Effector memory CD4-positive, alpha-beta T cell (primary cell): ENCODE measurements at places on chromosomes 6 and 20.

DNA sequence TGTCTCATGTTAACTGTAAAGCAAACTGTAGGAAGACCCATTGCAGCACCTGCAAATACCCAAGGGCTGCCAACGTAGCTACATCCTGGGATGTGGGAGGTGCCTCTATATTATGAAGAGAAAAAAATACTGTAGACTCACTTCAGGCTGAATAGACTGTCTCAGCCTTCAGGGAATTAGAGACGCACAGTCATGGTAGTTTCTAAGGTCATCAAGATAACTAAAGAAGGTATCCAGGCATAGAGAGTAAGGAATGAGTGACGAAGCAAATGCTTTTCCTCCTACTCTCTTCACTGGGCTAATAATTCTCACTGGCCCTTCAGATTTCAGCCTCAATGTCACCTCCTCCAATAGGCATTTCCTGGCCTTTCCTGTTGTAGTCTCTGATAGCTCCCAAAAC is 121.6 kb upstream of the ECI2 start:
- no peak overlapping the region for H3K27ac ChIP-seq
- H3K4me3 ChIP-seq = no peak overlapping the region
- H3K27me3 ChIP-seq = no peaks in the 10 kb centered on the region
- no peaks in the 10 kb centered on the region for H3K36me3 ChIP-seq
- H3K4me1 ChIP-seq = no peaks in the 10 kb centered on the region
- no peak for DNase-seq

GRCh38 chr6:10621213-10621612 is 73.2 kb downstream of the C6orf52 start:
- H3K27ac ChIP-seq = no peak overlapping the region
- H3K27me3 ChIP-seq = no peaks in the 10 kb centered on the region
- no peak for DNase-seq
- H3K4me3 ChIP-seq = no peak overlapping the region

DNA sequence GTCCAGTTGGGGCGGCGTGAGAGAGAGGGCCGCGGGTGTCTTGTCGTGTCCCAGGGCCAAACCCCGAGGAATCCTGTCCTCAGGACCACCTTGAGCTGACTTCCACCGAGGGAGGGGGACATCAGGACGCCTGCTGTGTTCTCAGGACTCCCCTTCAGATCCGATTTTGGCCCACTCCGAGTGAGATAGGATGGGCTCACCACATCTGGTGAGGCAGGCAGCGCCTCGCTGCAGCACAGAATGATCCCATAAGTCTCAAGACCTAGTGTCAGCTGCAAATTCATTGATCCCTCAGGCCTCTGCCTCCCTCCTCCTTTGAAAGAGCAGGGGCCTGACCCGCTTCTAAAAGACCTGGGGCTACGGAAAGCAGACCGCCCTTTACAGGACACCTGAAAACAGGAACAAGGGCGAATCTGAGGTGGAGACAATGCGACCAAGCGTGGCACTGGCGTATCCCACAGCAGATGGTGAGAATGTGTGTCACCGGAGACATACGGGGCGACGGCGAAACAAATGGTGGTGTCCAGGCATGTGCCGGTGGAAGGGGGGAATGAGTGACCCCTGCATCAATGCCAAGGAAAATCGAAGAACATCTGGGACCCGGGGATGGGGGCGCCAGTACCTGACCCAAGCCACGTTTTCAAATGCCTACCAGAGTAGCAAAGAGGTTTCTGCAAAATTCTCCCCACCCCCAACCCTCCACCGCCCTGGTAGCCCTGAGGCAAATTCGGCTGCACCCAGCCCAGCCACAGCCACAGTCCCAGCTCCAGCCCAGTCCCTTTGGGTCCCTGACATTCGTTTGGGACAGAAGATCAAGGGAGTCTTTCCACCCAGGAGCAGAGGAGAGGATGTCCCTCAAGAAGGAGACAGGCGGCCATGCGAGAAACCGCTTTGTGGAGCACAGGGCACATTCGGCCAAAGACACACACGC is 162.1 kb upstream of the ZNF337 start:
- peaks cover 37% of the 10 kb centered on the region for H3K27me3 ChIP-seq
- H3K4me3 ChIP-seq = no peak overlapping the region
- H3K27ac ChIP-seq = no peak overlapping the region
- no peaks in the 10 kb centered on the region for H3K36me3 ChIP-seq
- peaks cover 23% of the 10 kb centered on the region for H3K4me1 ChIP-seq

DNA sequence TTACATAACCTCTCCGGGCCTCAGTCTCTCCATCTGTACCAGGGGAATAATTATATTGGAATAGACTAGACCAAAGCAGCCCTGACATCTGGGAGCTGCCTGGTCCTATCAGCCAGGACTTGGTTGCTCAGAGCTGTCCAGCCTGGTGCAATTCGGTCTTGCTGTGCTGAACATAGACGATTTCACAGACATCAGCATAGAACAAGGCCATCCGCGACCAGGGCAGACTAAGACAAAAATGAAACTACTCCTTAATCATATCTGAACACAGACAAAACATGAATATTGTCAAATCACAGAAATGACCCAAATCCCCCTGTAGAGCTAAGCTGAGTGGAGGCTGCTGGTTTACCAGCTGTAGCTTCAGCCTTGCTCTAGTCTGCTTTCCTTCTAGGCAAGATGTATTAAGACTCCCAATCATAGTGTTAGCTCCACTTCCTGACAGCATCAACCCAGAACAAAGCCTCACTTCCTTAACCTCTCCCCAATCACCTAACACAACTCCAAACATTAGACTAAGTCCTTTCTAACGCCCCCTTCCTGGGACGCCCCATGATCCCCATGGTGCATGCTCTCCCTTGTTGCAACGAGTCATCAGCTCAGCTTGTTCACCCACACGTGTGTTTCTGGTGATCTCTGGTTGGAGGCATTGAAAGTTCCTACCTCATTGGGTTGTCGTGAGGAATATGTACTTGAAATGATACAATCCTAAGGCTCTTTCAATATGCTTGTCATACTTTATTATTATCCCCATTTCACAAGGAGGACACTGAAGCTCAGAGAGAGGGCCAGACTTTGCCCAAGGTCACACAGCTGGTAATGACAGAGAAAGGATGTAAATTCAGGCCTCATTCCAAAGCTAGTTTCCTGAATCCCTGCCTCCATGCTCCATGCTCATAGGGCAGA is 3.5 kb upstream of the MAPK13 start:
- no peak for DNase-seq
- no peak overlapping the region for H3K27ac ChIP-seq
- no peak overlapping the region for H3K4me3 ChIP-seq
- peaks cover 41% of the 10 kb centered on the region for H3K4me1 ChIP-seq
- H3K36me3 ChIP-seq = no peaks in the 10 kb centered on the region

DNA sequence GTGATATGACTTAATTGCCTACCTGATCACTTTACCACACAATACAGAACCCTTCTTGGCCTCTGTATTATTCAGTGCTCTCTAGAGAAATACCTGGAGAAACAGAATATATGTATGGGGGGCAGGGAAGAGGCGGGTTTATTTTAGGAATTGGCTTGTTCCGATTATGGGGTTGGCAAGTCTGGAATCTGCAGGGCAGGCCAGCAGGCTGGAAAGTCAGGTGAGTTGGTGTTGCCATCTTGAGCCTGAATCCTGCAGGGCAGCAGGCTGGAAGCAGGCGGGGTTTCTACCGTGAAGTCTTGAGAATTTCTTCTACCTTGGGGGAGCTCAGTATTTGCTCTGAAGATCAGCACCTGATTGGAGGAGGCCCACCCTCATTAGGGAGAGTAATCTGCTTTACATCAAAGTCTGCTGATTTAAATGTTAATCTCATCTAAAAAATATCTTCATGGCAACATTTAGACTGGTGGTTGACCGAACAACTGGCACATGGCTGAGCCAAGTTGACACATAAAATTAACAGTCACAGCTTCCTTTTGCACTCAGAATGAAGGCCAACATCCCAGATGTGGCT is 193.9 kb downstream of the ZDHHC14 start:
- DNase-seq = no peak
- peaks cover 9% of the 10 kb centered on the region for H3K4me1 ChIP-seq

DNA sequence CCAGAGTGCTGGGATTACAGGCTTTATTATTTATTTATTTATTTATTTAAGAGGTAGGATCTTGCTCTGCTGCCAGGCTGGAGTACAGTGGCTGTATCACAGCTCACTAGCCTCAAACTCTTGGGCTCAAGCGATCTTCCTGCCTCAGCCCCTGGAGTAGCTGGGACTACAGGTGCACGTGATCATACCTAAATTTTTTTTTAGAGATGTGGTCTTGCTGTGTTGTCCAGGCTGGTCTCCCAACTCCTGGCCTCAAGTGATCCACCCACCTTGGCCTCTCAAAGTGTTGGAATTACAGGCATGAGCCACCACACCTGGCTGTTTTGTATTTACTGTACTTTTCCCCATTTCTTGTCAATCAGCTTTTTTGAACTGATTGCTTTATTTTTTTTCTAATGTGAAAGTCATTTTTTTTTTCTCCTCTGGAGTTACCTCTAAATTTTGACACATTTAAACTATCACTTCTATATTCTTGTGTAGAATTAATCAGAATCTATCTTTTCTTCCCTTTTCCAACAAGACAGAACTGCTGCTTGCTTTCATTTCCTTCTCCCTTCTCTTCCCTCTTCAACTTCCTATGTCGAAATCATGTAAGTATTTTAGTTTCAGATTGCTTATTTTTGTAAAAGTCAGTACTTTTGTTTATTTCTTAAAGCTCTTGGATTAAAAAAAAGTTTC is 12.0 kb downstream of the PANK2 start:
- no peaks in the 10 kb centered on the region for H3K36me3 ChIP-seq
- DNase-seq = no peak
- H3K27ac ChIP-seq = no peak overlapping the region
- no peak overlapping the region for H3K4me3 ChIP-seq

- no peaks in the 10 kb centered on the region for H3K36me3 ChIP-seq
- H3K27me3 ChIP-seq = no peaks in the 10 kb centered on the region
- no peak overlapping the region for H3K27ac ChIP-seq
- no peak for DNase-seq
These were observed 19.1 kb downstream of the VSTM2L start for GRCh38 chr20:37922016-37922415.

GRCh38 chr6:81894788-81895271 is 142.3 kb upstream of the TENT5A start:
- no peaks in the 10 kb centered on the region for H3K4me1 ChIP-seq
- no peak for DNase-seq
- no peak overlapping the region for H3K27ac ChIP-seq
- H3K36me3 ChIP-seq = no peaks in the 10 kb centered on the region
- H3K4me3 ChIP-seq = no peak overlapping the region
